Liver (tissue), 10 donors: ENCODE measurements at places on chromosomes 5 and 9.

DNA sequence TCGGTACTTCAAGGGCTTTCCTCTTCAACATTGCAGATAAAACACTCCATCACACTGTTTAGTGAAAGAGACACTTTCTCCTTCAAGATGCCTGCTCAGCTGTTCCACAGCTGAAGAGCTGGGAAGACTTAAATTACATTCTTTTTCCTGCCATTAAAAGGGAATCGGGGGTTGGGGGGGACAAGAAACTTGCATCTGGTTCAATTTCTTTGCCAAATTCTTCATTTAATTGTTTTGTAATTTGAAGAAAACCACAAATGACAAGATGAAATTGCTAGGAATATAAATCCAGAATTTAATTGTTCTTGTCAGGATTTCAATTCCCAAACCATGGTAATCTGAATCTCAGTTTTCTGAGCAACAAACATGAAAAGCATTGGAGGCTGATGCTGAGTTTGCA lies 478.3 kb downstream of the EBF1 start:
- DNase-seq = no peak

DNA sequence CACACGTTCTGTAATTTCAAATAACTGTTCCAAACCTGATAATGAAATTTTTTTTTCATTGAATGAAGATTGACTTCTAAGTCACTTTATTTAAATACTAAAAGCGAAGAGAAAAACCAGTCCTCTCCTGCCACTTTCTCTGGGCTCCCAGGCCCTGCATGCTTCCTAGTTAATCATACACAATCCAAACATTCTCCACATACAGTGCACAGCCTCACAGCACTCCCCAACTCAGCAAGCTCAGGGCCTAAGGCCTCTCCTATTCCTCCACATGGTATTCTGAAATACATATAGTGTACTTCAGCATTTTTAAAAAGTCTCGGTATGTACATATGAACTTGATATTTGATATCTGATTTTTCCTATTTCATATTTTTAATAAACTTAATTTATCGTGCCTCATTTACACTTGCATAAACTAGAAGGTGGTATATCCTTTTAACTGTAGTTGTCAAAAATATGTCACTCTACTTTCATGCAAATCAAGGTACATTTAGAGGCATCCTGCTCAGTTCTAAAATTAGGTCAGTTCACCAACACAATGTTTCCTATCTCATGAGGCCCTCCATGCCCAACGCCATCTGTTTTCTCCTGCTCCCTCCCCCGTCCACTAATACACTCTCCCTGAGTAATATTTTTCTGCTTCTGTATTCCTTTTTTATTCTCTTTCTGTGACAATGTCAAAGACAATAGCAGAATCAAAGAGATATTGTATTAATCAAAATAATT lies 206.7 kb downstream of the ARRDC3 start:
- DNase-seq = no peak

DNA sequence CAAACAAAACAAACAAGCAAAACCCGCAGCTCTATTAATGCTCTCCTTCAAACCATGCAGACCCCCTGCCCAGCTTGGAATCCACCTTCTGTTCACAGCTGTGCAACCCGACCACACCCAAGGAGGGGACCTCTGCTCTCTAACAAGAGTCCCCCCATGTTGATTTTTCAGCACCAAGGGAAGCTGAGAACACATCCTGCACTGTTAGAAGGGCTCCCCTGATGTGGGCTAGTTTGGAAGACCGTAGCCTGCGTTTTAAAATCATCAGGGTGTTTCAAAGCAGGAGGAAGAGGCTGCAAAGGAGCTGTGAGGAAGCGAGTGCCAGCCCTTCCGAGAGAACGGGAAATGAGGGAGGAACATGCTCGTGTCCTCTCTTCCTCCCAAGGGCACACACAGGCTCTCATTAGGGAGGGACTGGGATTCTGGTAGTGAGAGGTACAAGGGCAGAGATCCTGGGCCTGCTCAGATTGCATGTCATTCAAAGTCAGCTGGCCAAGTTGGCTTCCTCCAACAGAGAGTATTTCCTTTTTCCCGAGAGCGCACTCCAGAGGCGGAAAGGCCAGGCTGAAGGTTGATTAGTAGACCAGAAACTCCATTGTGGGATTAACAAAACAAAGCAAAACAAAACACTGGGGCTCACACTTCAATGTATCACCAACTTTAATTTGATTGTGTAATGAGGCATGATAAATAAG lies 185.9 kb downstream of the SEMA6A start:
- DNase-seq = no peak

- no peak for DNase-seq
These were observed 13.3 kb upstream of the COL5A1 start for GRCh38 chr9:134628354-134628736.

- DNase-seq = no peak
These were observed 315.9 kb upstream of the PCSK5 start for GRCh38 chr9:75574569-75574968.

DNA sequence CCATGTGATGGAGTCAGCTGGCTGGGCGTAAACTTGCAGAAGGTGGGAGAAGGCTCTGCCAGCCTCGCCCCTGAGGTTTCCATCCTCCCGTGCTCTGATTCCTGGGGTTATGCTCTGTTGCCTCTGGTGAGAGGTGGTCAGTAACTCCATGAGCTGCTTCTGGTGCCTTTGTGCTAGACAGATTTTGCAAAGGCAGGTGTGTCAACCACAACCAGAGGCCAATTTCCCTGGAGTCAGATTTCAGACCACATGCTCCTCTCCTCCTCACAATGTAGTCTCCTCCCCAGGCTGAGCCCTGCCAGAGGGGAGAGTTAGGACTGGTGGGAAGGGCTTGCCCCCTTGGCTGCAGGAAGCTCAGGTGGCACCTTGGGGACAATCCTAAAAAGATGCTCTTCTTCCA lies 38.8 kb upstream of the TENT4A start:
- no peak for DNase-seq

DNA sequence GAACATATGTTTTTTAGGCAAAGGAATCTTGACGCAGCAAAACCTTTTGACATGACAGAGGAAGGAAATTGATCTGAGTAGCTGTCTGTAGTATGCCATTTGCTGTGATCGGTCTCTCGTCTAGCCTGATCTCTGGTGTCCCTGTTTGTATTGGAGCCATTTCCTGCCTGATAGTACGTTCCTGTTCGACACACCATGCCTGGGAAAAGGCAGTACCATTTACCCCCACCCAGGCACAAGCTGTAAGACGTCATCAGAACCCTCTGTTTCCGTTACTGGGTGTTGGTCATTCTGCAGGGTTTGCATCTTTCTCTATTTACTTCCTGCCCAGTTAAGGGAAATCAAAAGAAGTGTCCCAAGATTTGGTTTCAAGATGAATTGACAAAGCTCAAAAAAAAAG lies 129.7 kb downstream of the CEMIP2 start:
- DNase-seq = no peak

GRCh38 chr9:121350993-121351561 lies 19.0 kb downstream of the STOM start:
- DNase-seq = peak; percentile 69

- DNase-seq = no peak
These were observed 89.9 kb downstream of the MAMDC2 start for GRCh38 chr9:70133253-70134208.

DNA sequence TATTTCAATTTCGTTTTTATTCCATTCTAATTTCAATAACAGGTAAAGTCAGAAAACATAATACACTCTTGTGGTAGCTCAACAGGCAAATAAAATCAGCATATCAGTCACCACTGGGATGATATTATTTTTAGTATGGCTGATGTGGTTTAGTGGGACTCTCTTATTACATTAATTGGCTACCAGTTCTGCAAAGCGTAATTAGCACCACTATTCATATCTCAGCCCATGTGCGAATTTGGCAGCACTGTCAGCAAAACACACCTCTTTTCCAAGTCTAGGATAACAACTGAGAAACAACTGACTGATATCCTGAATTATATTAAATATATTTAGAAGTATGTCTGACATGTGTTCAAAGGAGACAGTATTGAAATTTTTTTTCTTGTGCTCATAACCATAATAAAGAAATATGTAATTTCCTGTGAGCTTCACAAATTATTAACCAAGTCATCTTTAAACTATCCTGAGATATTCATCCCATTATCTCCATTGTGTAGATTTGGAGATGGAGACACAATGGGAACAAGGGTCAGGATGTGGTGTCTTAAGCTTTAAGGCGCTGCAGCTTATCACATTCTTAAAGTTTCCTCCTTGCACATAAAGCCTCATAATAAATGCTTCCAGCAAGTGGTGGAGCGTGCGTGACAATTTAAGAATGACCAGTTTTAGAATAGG lies 212.4 kb downstream of the TLE1 start:
- no peak for DNase-seq

GRCh38 chr5:148740966-148741742 lies 85.3 kb upstream of the ADRB2 start:
- DNase-seq = no peak

- peak; percentile 64 for DNase-seq
These were observed at the start of gene SLC35D2 for GRCh38 chr9:96383165-96383942. Gene SLC35D2 (minus strand): TSS chr9:96383711. CDS start chr9:96383634, 77 bp downstream.

DNA sequence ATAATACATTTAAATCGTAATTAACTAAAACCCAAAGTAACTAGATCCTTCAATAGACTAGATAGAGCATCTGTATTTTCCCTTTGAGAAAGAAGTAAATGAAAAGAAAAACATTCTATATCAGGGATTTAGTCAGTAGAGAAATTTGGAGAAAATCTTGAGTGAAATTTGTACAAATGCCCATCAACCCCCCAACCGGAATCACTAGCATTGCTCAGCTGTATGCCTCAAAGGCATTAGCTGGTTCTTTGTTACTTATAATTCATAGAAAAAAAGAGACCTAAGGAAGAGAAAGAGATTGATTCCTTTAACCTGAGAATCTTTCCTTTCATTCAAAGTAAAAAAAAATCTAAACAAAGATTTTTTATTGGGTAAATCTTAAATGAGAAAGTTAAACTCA lies 659 bp downstream of the OMD start:
- no peak for DNase-seq

DNA sequence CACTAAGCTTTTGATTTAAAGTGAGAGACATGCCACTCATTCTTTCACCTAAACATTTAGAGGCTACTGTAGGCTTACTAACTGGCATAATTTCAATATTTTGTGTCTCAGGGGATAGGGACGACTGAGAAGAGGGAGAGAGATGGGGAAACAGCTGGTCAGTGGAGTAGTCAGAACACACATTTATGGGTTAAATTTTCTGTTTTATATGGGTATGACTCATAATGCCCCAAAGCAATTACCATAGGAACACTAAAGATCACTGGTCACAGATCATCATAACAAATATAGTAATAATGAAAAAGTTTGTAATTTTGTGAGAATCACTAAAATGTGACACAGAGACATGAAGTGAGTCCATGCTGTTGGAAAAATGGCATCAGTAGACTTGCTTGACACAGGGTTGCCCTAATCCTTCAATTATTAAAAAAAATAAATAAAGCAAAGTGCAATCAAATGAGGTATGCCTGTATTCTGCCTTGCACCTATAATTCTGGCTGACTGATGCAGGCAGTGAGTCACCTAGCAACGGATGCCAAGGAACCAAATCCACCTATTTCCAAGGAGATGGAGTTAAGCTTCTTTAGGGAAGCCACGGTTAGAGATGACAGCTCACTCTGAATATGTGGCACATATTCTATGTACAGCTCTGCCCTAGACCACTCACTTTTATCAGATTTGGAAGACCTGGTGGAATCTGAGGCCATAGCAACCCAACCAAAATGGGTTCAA lies 166.1 kb downstream of the MARCHF11 start:
- DNase-seq = no peak

- DNase-seq = no peak
These were observed 142.0 kb downstream of the RMI1 start for GRCh38 chr9:84122572-84122971.

- DNase-seq = no peak
These were observed 720.7 kb downstream of the TLE1 start for GRCh38 chr9:80968611-80969010.

DNA sequence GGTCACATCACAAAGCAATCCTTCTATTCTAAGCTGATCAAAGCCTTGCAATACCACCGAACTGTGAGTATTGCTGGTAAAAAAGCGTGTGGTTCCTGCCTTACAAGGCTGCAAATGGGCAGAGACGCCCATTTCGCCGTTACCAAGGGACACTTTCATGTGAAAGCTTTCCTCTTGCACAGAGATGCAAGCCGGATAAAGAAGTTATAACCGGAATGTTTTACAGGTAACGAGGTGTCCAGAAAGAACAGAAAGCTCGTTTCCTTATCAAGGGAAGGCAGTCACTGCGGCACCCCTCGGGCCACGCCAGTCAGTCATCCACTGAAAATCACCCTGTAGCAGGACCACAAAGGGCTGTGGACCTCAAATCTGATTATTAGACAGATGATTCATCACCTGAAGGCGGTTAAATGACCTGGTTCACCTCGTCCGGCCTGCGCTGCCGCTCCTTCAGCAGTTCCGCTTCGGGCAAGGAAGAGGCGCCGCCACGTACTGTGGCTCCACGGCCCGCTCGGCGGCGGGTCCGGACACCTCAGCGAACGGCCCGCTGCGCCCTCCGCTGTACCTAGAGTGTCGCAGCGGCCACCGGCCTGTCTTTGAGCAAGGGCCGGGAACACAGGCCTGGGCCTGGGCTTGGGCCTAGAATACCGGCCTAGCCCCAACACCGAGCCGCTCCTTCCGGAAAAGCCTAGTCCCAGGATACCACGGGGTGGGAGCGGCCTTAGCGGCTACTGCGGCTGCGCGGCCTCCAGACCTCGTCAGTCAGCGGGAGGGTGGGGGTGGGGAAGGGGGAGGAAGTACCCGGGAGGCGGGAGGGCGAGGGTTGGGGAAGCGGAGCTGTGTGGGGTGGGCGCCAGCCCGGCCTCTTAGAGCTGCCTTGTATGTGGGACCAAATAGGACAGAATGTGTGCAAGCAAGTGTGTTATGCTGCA lies at the start of gene KLHL9:
Gene KLHL9, minus strand, starts transcription at position 704 of the 932 bp plus-strand sequence. Its CDS starts 545 bp downstream, at position 159.
- peak; percentile 89 for DNase-seq

- no peak for DNase-seq
These were observed 76.8 kb downstream of the MACROH2A1 start for GRCh38 chr5:135322271-135322670.

DNA sequence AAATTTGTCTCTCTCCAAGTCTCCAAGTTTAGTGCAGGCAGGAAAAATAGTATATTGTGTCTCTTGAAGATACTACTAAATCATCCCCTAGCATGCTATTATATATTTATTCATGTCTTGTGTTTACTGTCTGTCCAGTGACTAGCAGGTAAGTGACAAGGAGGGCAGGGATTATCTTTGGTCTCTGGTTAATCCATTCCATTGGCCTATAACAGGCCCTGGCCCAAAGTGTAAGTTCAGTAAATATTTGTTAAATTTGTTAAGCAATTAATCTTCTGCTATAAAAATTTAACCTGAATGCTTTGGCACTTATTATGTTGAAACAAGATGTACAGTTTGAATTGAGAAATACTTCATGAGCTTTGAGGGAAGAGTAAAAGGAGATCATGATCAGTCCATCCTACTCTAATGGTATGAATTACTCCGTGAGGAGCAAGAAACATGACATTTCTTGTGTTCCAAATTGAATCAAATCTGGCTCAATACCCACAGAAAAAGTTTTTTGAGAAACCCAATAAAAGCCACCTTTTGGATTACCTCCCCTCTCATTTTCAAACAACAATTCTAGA lies 219.7 kb downstream of the DTWD2 start:
- no peak for DNase-seq

GRCh38 chr5:86709157-86709881 lies 91.6 kb downstream of the COX7C start:
- no peak for DNase-seq
